Natural killer cell (primary cell): ENCODE measurements at places on chromosomes 1 and 21. TPM values are rescaled to one million over a fixed set of nuclear protein-coding genes. Genes with fewer than 3 reads are reported as not detected.

GRCh38 chr1:192584866-192585265 is 9.3 kb downstream of the RGS1 start:
- no peak overlapping the region for H3K27ac ChIP-seq
- H3K4me1 ChIP-seq: no peaks in the 10 kb centered on the region
- no peaks in the 10 kb centered on the region for H3K27me3 ChIP-seq
- no peak for DNase-seq
- no peak overlapping the region for H3K4me3 ChIP-seq

GRCh38 chr1:227558732-227559262 is 4.6 kb upstream of the ZNF678 start:
- H3K4me1 ChIP-seq: peaks cover 17% of the 10 kb centered on the region
- no peaks in the 10 kb centered on the region for H3K36me3 ChIP-seq
- no peak overlapping the region for H3K27ac ChIP-seq
- DNase-seq: no peak
- peaks cover 11% of the 10 kb centered on the region for H3K27me3 ChIP-seq

The TBX19 gene
- 5.3 TPM for total RNA-seq

DNA sequence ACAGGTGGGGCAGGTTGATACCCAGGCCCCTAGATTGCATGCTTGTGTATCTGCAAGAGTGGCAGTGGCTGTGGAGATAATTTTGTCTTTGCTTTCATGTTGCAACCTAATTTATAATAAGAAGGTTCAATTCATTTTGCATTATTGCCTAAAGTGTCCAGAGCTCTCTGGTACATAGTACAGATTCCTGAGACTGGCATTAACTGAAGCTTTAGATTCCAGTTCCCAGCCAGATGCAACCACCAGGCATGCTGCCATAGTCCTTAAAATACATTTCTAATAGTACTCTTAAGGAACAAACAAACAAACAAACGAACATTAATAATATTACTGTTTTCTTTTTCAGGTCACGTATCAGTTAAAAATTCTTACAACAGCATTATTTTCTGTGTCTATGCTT is 36.9 kb downstream of the SLC35A3 start:
- H3K27ac ChIP-seq: no peak overlapping the region

DNA sequence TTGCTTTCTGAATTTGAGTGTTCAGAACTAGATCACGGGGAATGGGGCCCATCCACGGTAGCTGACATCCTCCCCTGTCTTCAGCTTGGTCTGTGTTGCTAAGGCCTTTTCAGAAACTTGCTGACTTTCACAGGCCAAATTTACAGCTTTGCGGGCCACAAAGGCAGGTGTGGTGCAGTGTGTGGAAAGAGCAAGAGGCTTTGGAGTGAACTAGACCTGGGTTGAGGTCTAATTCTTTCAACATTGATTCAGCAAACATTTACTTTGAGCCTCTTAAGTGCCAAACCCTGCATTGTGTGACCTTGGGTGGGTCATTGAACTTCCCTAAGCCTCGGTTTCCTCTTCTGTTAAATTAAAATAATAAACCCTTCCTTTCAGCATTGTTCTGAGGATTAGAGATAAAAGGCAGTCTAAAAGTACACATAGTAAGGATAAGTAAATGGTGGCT is 24.3 kb downstream of the STPG1 start:
- H3K4me1 ChIP-seq: peaks cover 18% of the 10 kb centered on the region
- H3K36me3 ChIP-seq: no peaks in the 10 kb centered on the region
- H3K4me3 ChIP-seq: no peak overlapping the region
- H3K27ac ChIP-seq: no peak overlapping the region
- no peaks in the 10 kb centered on the region for H3K27me3 ChIP-seq

DNA sequence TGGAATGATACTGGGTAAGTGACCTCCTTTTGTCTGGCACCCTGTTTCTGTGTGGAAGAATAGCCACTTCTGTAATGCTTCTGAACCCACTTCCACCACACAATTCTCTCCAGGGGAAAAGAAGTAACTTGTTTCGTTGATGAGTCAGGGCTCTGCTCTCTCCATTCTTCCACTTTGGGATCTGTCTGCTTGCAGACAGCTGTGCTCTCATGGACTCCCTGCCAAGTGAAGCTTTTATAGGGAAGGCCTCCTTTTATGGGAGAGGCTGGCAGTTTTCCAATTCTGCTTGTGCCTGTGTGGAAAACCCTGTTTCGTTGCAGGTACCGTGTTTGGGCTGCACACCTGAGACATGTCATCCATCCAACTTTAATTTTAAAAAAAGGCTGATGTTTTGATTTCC is 130.7 kb downstream of the GIPC2 start:
- H3K36me3 ChIP-seq: no peaks in the 10 kb centered on the region
- no peak overlapping the region for H3K4me3 ChIP-seq
- H3K4me1 ChIP-seq: no peaks in the 10 kb centered on the region
